Activated naive CD4-positive, alpha-beta T cell treated with anti-CD3 and anti-CD28 coated beads, Interleukin-2, amount 50 U/mL, for 72 hours (primary cell): ENCODE measurements at places on chromosomes 7 and 10.
A peak's percentile ranks its signal among the peaks of the same experiment; 100 is the strongest.

- DNase-seq = peak; percentile 81
These were observed at the start of gene ARHGAP12 for GRCh38 chr10:31928549-31929260. Gene ARHGAP12 (minus strand): TSS chr10:31928831. CDS start chr10:31908855, 19,976 bp downstream.

DNA sequence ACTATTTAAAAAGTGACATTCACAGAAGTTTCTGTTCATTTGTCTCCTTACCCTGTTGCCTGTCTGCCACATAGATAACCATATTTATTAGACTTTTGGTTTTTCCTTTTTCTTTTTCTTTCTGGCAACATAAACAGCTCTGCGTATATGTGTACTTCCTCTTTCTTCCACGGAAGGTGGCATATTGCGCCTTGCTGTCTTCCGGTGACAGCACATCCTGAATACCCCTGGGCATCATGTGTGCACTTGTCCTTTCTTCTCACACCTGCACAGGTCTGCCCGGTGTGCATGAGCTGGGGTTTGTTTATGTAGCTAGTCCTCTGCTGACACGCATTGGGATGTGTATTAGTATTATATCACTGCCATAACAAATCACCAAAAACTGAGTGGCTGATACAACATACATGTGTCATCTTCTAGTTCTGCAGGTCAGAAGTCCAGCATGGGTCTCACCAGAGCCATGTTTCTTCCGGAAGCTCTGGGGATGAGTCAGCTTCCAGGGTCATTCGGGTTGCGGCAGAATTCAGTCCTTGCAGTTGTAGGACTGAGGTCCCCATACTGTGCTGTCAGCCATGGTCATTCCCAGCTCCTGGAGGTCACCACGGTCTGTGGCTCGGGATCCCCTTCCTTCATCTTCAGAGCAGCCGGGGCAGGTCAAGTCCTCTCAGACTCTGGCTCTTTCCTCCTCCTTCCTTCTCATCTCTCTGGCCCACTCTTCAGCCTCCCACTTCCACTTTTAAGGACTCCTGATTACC, 596.0 kb upstream of the FOXK1 start:
- no peak for DNase-seq

DNA sequence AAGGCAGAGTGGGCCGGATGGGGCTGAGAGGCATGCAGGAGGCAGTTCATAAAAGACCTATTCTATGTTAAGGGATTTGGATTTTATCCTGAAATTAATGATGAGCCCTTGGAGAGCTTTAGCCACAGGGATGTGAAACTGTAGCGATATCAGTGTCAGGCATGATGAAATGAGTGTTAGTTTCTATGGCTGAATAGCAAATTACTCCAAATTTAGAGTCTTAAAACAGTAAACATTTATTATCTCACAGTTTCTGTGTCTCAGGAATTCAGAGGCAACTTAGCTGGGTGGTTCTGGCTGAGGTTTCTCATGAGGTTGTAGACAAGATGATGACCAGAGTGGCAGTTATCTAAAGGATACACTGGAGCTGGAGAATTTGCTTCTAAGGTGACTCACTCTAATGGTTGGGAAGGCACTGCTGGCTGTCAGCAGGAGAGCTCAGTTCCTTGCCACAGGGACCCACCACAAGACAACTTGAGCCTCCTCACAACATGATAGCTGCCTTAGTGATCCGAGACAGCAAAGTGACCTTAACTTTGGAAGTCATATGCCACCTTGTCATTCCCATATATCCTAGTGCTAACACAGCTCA, 36.7 kb upstream of the SFTPD start:
- DNase-seq = peak; percentile 7

DNA sequence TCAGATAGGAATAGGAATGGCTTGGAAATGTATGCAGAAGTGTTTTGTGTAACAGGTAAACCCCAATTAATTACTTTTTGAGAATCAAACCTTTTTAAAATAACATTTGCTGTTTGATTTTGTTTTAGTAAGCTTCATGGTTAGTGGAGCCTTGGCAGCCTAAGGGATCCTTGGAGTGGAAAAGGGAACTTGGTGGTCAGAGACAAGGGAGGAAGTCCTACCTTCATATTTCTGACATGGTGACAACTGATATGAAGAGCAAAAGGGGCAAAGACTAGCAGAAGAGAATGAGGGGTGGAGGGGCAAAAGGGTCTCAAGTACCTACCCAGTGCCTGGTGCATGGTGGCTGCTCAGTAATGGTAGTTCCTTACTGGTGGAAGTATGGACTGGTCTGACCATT, 32.3 kb downstream of the AHCYL2 start:
- DNase-seq = no peak

GRCh38 chr7:33796538-33796937, 108.8 kb upstream of the BMPER start:
- DNase-seq = no peak

GRCh38 chr7:50446542-50446960, 3.6 kb downstream of the FIGNL1 start:
- peak; percentile 16 for DNase-seq

DNA sequence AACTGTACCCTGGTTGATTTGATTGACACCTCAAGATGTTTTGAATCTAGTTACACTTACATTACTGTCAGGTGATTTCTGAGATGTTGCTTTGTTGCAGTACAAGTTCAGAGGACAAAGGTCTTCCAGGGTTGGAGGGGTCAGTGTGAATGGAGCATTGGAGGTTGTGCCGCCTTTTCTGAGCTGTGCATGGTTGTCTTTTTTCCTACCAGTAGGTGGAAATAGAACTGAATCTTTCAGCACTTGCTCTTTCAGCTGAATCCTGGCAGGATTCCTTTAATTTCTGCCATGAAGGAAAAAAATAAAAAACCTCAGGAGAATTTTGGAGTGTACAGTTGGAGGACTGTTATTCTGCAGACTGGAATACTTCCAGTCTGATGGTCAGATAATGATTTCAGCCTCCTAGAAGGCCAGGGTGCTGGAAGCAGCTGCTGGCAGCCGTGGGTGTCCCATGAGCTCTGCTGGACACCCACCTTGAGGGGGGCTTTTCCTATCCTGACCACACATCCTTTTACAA, 82.7 kb downstream of the PLCE1 start:
- no peak for DNase-seq

DNA sequence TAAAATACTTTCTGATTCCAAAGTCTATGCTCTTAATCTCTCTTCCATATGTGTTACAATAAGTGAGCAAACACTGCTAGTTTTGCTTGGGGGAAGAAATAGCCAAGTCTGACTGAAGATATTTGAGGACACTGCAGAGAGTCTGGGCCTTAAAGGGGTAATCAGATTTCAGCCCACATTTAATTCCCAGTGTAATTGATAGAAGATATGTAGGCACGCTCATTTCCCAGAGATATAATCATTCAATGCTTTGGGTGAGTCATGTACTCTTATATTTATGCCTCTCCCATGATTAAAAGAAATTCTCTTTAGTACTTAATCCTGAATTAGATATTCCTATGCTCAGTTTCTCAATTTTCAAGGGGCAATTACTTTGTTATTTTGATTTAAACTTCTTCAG, 178.1 kb upstream of the POM121L12 start:
- no peak for DNase-seq

DNA sequence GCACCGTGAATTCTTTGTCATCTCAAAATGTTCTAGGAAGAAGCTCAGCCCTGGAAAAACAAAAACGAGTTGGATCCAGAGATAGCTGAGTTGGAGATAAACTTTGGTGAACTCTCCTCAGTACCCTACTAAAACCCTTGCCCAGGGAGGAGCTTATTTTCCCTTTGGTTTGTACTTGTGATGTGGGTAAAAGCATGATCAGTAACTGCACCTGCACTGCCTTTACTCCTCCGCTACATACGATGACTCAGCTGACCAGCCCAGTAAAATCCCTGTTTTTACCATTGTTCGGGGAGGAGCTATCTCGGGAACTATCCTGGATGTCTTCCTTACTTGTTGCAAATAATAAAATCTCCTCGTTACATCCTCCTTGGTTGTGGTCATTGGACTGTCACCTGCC, 359.3 kb downstream of the SH2D4B start:
- DNase-seq = no peak

DNA sequence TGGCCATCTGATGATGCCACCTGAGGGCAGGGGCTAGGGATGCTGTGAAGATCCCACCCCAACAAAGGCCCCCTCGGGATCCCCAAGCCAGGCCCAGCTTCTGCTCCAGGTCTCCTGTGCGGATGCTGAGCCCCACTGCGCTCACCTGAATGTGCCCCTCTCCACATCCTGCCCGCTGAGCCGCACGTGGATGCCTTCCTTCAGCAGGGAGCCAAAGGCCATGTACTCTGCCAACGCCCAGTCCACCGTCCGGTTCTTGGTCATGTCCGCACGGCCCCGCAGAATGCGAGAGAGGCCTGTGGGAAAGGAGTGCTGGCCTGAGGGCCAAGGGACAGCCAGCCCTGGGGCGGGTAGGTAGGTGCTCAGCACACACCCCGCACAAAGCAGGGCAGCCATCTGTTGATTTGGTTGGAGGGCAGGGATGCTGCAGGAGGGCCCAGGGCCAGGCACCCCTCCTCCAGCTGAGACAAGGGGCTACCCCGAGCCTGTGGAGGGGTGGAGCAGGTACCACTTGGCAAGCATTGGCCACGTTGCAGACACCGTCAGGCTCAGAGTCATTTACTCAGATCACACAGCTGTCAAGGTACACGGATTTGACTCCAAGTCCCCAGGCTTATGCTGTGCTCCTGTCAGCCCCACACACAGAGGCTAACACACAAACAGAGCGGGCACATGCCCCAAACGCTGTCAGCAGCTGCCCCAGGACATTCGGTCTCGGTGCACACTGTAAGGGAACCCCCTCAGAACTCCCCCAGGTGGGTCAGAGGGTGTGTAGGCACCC, 19.2 kb downstream of the OGDHL start:
- no peak for DNase-seq

GRCh38 chr10:5581670-5582566, 57.2 kb downstream of the CALML3 start:
- DNase-seq = no peak

DNA sequence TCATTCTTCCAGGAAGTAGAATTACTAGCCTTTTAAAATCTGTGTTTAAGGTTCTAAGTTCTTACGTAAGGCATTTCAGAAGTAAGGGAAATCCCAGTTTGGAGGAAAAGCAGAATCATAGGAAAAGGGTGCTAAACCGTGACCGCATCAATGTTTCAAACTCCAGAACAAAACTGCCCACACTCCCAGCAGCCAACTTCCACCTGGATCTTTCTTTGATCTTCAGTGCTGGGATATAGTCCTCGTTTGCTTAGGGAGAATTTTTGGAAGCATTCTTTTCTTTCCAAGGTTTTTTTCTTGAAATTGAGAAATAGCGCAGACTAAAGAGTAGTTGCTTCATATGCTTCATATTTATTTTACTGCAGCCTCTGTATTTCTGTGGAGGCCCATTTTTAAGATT, 8.9 kb downstream of the PROSER2 start:
- no peak for DNase-seq

GRCh38 chr10:107740962-107741690, 576.6 kb upstream of the SORCS1 start:
- DNase-seq = no peak

DNA sequence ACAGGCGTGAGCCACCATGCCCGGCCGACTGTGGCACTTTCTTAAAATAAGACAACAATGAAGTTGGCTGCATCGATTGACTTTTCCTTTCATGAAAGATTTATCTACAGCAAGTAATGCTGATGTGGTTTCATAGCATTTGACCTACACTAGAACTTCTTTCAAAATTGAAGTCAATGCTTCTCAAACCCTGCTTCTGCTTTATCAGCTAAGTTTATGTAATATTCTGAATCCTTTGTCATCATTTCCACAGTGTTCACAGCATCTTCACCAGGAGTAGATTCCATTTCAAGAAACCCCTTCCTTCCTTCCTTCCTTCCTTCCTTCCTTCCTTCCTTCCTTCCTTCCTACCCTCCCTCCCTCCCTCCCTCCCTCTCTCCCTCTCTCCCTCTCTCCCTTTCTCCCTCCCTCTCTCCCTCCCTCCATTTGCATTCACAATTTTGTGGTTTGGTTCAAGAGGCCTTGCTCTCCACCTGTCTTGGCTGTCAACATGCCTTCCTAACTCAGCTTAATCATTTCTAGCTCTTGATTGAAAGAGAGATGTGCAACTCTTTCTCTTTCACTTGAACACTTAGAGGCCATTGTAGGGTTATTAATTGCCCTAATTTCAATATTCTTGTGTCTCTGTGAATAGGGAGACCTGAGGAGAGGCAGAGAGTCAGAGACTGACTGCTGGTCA, 52.1 kb downstream of the HDAC9 start:
- no peak for DNase-seq

DNA sequence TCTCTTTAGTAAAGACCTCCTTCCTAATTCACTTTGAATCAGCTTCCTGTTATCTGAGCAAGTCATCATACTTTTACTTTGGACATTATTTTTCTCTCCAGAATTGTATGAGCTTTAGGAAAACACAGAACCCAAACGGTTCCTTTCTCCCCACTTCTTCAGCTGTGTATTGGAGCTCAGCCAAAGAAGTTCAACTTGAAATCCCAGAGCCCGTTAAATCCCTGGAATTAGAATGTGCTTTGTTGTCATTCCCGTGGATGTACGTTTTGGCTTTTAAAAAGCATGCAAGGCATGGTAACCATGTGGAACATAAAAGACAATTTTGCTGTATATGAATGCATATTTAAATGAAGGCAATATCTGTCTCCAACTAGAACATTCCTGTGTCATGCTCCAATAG, 46.6 kb downstream of the AGMO start:
- no peak for DNase-seq

DNA sequence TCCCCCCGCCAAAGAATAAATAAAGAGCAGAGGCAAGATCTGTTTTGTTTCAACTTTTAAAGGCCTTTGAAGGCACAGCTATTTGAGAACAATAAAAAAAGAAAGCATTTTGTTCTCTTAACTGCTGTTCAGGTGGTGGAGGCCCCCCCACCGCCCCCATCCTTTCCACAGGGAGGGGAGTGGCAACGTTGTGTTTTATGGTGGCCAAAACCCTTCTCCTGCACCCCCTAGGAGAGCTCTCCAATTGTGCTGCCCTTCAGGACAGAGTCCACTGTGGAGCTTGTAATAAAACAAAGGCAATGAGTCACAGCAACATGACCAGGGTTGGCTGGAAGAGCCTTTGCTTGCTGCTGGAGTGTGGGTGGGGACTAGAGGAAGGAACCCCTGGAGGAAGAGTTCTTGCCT, 987.9 kb downstream of the KCNMA1 start:
- DNase-seq = no peak

DNA sequence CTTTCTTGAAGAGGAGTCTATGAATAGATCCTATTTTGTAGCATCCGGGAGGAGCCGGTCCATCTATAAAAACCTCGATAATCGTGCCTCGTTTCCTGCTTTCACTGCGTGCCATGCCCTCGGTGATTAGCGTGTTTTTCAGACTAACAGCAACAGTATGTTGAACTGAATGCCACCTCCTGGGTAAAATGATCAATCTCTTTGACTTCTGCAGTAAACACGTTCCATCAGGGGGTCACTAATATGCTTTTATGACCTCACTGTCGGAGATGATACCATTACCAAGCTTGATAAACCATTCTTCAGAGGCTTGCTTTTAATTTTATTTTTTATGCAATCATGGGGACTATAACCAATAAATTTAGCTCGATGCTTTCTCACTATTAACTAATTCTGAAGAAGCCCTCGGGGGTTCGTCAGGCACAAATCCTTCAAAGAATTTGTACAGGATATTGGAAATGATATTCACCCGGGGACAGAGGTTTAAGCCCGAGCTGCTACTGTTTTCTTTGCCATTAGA, 228.3 kb downstream of the ADARB2 start:
- no peak for DNase-seq

GRCh38 chr10:132965411-132966057, 23.2 kb upstream of the CFAP46 start:
- no peak for DNase-seq
